ENCODE measurements at places on chromosomes 2 and 18. TPM values are rescaled to one million over a fixed set of nuclear protein-coding genes. Genes with fewer than 3 reads are reported as not detected.

DNA sequence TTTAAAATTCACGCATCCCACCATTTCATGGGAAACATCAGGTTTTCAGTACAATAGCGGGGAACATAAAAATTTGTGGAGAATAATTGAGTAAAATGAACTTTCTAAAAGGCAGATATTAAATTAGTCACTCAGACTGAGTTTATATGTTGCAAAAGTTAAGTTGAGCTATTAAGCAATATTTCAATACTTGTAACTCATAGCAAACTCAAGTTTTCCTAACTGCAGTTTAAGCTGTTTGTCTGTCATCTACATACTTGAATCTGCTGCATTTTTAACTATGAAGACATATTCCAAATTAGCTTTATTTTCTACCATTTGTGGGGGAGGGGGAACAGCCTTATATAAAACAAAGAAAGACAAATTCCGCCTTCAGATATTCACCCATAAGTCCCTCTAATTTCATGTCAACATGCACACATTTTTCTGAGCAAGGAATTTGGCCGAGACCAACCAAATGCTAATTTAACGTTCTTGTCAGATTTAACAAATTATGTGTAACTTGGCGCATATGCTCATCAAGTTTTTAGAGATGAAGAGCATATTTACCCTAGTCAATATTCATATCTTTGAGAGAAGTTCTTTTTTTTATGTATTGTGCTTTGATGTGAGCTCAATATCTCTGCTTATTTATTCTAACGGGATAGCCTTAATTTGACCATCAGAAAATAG lies 462.9 kb downstream of the TXNL1 start:
- DNase-seq, result no peak

- DNase-seq, result no peak
These were observed 201.0 kb downstream of the NDUFA10 start for GRCh38 chr2:239824046-239824694.

- no peak for DNase-seq
These were observed 211.0 kb downstream of the KCNE4 start for GRCh38 chr2:223262946-223263345.

GRCh38 chr18:3594760-3595368 lies 144.9 kb downstream of the TGIF1 start:
- DNase-seq, result no peak

GRCh38 chr2:217218269-217219163 lies 358.7 kb upstream of the TNP1 start:
- no peak for DNase-seq

GRCh38 chr2:84486441-84487115 lies 27.5 kb upstream of the SUCLG1 start:
- no peak for DNase-seq

DNA sequence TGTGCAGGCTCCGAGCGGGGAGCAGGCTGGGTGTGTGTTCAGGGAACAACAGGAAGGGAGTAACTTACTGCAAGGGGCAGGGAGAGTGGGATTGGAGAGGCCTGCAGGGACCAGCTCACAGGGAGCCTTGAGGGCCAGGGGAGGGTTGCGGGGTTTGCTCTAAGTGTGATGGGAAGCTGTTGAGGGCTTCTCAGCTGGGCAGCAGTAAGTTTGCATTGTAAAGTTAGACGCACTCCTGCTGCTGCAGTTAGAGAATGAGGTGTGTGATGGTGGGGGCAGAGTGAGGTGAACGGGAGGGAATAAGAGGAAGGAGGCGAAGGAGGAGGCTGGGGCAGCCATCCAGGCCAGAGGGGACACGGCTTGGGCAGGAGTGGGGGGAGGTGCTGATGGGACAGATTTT lies 53.4 kb downstream of the BOLA3 start:
- DNase-seq, result no peak

GRCh38 chr2:203412546-203413331 lies 84.5 kb downstream of the ABI2 start:
- DNase-seq, result no peak

- no peak for DNase-seq
These were observed 58.2 kb downstream of the SERPINB8 start for GRCh38 chr18:64027931-64028695.

DNA sequence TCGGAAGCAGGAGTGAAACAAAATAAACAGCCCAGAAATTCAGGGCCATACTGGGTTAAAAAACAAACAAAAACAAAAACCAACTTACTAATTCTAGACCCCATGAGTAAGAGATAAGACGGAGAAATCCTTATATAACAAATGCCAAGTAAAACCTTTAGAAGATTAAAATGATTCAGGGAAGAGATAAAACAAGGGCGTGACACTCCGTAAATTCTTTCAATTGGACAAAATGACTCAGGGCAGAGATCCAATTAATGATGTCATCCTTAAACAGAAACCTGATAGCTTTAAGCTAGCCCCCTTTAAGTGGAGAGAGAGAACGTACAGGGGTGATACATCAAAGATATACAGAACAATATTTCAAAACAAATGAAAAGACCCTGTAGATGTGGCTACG lies 317.4 kb downstream of the NBAS start:
- DNase-seq, result no peak

- DNase-seq, result no peak
These were observed 1348.0 kb upstream of the TMEFF2 start for GRCh38 chr2:193542762-193543161.

GRCh38 chr2:168062054-168062453 lies 185.3 kb downstream of the STK39 start:
- DNase-seq, result no peak

DNA sequence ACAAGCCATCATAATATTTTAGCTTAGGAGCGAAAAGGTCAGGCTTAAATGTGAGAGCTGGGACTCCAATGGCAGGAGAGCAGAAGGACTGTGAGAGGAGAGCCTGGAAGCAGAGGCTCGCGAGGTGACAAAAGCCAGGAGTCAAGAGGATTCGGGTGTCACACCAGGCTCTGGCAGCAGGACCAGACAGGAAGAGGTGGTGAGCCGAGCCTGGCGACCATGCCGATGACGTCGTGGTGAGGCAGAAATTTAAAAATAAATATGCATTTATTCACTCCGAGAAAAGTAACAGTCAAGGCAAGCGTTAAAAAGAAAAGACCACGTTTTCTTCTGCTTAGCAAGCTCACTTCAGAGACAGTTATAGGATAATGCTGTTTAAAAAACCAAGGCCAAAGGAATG lies 31.3 kb upstream of the ZNF236 start:
- no peak for DNase-seq

DNA sequence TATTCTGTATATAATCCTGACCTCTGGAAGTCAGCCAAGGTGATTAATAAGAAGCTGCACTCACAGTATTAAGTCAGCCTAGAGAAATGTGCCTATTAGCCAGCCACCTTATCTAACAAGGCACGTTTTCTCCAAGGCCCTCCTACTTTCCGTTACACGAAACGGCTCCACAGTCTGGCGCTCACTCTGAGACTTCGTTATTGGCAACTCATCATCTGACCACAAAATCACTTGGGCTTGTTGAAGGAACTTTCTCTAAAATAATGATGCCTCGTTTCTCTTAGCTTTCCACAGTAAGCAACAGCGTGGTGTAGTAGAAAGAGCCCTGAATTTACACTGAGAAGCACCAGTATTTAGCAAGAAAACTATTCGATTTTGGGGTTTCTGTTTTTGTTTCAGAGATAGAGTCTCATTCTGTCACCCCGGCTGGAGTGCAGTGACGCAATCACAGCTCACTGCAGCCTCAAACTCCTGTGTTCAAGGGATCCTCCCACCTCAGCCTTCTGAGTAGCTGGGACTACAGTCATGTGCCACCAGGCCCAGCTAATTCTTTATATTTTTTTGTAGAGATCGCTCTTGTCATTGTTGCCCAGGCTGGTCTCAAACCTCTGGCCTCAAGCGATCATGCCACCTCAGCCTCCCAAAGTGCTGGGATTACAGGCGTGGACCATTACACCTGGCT lies 53.6 kb upstream of the SLC14A1 start:
- DNase-seq, result no peak

- no peak for DNase-seq
These were observed at the start of gene SLC38A11 for GRCh38 chr2:164954954-164955701. Gene SLC38A11 (minus strand): TSS chr2:164955525. CDS start chr2:164955247, 278 bp downstream.

- DNase-seq, result no peak
These were observed 15.2 kb downstream of the EML4 start for GRCh38 chr2:42184346-42184745.

DNA sequence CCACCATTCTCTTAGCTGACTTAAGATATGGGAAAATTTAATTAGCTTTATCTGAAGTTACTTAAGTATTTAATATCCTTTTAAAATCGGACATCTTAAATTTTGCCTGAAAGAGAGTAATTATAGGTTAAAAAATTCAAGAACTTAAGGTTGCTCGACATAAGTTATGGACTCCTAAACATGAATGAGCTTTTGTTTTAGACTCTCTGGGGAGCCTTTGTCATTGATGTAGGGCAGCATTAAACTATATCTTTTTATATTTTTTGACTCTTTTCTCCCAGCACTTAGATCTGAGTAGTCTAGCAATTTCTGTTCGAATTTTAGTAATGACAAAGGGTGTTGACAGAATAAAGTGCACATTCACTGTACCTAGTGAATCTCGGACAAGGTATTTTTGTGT lies 4.7 kb downstream of the PHLPP1 start:
- no peak for DNase-seq

DNA sequence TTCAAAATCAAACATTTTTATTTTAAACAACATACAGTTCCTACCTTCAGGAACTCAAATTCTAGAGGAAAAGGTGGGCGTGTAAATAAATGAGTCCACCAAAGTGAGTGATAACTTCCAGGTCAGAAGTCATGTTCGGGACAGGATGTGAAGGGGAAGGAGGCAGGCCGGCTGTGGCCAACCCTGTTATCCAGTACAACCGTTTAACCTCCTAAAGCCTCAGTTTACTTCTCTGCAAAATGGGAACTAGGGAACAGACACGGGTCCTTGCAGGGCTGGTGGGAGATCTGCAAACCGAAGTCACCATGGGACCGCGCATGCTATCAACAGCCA lies 373 bp downstream of the EIPR1 start:
- DNase-seq, result no peak

DNA sequence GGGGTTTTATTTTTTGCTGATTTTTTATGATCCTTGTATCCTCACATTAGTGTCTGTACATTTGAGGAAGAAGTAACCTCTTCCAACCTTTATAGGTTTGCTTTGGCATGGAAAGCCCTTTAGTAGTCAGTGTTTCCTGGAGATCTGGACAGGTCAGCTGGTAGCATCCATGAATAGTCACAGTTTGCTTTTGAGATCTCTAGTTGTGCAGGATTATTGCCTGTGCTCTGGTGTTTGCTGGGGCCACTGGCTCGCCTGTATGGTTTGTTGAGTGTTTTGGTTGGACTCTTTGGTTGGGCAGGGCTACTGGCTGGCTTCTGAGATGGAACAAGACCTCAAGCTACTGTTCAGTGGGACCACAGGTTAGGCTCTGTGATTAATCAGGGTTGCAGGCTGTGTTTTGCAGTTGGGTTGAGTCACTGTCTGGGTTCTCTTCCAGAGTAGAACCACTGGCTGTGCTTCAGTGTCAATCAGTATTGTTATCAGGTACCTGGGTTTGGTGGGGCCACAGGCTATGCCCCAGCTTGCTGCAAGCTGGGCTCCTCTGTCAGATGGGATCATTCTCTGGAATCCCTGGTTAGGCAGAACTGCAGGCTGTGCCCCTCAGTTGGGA lies 20.0 kb downstream of the SP140L start:
- DNase-seq, result no peak

- no peak for DNase-seq
These were observed 109.9 kb downstream of the SLC4A3 start for GRCh38 chr2:219737270-219737691.

GRCh38 chr2:236175548-236176150 lies 7.5 kb upstream of the GBX2 start:
- no peak for DNase-seq

Gene SLC40A1
- 92.7 TPM for total RNA-seq

Gene FANCL
- total RNA-seq, result 3.4 TPM

Gene CRYGC
- not detected for total RNA-seq

Gene POTEI
- total RNA-seq, result not detected

Gene GPR75
- total RNA-seq, result 1.8 TPM

Gene CYP26B1
- total RNA-seq, result not detected

Gene KIF5C
- 41.6 TPM for total RNA-seq
